ENCODE measurements at places on chromosomes 6 and 20.

DNA sequence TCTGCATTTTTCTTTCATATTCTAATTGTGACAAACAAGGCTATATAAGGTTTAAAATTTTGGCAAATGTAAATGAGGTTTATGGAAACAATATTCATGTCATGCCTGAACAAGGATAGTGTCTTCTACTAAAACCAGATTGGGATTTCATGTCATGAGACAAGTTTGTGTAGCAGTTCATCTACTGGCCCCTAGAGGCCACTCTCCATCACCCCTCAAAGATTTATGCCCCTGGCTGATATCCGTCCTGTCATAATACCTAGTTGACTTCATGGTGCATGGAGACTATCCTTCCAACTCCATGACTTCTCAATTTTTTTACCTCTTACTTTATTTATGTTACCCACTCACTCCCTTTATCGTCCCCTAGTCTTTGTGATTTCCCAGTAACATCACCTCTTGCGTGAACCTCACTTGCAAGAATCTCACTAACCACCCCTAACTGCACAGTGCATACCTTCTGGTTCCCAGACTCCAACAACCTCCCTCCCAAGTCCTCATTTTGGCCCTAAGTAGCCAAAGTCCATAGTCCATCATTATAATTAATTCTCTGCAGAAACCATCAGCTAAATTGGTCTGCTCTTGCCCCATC, 179.8 kb downstream of the TASP1 start:
- no peak for DNase-seq

GRCh38 chr6:41997456-41997855, 52.9 kb upstream of the TAF8 start:
- DNase-seq: no peak

DNA sequence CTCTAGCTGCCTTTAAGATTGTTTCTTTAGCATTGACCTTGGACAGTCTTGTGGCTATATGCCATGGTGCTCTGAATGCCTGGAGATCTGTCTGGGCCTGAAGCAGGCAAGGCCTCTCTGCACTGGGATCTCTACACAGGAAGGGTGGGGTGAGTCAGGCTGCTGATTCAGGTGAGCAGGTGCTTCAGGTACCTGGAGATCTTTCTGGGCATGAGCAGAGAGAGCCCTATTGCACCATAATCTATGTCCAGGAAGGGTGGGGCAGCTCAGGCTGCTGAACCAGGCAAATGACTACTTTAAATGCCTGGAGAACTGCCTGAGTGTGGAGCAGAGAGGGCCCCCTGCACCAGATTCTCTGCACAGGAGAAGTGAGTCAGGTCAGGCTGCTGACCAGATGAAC, 94.5 kb downstream of the TPBG start:
- no peak for DNase-seq

DNA sequence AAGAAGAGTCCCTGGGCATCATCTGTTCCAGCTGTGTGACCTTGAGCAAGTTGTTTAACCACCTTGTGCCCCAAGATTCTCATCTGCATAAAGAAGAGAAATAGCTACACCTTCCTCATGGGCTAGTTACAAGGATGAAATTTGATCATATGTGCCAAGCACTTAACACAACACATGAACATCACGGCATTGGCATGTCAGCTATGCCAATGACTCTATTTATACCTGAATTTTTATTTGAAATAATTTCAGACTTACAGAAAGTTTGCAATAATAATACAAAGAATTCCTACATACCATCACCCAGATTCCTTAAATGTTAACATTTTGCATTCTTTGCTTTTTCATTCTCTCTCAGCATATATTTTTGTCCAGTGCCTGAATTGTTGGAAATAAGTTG, 21.0 kb upstream of the TCF15 start:
- DNase-seq: no peak

GRCh38 chr6:128600397-128600951, 80.1 kb upstream of the PTPRK start:
- DNase-seq: no peak

DNA sequence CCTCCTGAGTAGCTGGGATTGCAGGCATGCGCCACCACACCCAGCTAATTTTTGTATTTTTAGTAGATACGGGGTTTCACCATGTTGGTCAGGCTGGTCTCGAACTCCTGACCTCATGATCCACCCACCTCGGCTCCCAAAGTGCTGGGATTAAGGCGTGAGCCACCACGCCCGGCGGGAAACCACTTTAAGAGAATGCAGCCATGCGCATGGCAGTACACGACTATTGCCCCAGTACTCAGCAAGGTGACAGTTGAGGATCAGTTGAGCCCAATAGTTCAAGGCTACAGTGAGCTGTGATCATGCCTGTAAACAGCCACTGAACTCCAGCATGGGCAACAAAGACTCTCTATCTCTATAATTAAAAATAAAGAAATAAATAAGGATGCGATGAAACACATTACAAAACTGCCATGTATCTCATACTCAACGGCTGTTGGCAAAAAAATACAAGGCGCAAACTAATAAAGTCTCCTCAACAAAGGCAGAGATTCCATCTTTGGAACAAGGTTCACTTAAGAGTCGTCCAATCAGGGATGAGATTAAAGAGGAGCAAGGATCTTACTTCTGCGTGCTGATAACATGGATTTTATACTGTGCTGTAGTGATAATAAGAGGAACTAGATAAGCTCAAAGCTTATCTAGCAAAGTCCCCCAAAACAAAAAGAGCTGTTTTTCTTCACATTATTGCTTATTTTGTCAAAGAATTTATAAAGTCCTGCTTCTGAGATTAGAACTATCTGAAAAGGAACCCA, 51.1 kb downstream of the STAU1 start:
- DNase-seq: no peak

- DNase-seq: no peak
Measured at GRCh38 chr6:163098827-163099479, 315.6 kb upstream of the QKI start.

DNA sequence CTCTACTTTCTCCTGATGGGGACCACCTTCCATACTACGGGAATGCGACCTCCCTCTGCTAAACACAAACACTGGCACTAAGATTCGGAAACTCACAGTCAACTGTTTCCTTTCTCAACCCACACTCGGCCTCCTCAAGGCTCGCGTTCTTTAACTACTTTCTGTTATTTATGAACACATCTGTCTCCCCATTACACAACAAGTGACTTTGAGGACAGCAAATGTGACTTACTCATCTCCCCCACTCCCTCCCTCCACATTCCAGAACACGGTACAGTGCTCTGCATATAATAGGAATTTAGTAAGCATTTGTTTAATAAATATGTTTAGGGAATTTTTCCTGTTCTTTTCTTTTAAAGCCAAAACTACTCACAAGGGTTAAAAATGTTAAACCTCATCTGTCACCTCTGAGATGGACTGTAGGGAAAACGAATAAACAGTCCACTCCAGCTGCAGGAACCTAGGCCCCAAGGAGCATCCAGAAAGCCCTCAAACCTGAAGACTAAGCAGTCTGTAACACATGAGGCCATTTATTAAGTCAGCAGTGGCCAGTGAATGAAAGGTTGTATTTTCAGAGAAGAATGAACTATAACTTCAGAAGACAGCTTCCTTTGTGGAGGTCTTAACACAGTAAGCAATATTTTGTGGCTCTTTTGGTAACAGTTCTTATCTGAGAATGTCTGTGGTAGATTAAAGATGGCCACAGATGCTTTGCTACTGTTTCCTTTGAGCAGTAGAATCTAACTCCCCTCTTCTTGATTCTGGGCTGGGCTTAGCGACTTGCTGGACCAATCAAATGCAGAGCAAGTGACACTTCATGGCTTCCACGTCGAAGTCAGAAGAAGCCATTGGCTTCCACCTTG, 209.6 kb upstream of the DTNBP1 start:
- no peak for DNase-seq

- DNase-seq: no peak
Measured at GRCh38 chr20:2981646-2982045, 61.8 kb upstream of the GNRH2 start.

GRCh38 chr6:129643968-129644367, 66.0 kb downstream of the ARHGAP18 start:
- no peak for DNase-seq

DNA sequence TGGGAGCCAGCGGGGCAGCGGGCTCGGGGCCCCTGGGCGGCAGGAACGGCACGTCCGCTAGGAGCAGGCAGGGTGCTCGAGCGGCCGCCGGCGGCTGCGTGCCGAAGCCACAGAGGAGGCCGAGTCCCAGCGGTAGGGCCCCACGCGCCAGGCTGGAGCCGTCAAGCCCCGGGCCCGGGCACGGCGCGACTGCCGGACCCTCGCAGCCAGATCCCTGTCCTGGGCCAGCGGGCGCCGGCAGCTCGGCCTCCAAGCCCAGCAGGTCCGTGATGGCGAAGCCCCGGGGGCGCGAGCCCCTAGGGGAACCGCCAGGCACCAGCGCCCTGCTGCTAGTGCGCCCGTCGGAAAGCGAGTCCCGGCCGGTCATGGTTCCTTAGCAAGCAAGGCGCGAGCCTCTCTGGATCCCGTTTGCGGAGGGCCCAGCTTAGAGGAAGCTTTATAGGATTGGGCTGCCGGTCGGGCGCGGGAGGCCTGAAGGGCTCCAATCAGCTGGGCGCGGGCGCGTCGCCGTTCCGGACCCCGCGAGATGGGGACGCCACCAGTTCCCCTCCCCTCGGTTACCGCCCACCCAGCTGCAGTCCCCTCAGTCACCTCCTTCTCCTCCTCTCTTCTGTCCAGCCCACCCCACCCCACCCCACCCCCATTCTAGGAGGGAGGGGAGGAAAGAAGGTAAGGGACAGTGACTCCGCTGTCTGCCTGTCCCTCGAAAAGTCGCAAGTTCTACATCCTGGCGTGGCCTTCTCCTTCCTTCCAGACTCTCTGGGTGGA, at the start of gene VSX1:
VSX1 (minus strand) TSS at position 412 of the 768 bp plus-strand sequence; CDS start at position 367, 45 bp downstream.
- no peak for DNase-seq

GRCh38 chr6:30810813-30811339, 66.5 kb upstream of the IER3 start:
- no peak for DNase-seq

- DNase-seq: no peak
Measured at GRCh38 chr20:5402903-5403531, 86.3 kb upstream of the PROKR2 start.

- DNase-seq: no peak
Measured at GRCh38 chr20:53866794-53867740, 203.3 kb downstream of the BCAS1 start.

DNA sequence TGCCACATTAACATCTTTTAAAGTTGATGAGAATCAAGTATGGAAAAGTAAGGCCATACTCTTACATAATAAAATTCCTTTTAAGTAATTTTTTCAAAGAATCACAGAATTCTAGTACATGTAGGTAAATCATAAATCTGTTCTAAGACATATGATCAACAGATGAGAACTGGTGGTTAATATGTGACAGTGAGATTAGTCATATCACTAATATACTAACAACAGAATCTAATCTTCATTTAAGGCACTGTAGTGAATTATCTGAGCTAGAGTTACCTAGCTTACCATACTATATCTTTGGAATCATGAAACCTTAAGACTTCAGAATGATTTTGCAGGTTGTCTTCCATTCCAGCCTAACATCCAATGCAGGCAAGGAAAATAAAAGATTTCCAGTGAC, 11.6 kb downstream of the PLN start:
- DNase-seq: no peak

DNA sequence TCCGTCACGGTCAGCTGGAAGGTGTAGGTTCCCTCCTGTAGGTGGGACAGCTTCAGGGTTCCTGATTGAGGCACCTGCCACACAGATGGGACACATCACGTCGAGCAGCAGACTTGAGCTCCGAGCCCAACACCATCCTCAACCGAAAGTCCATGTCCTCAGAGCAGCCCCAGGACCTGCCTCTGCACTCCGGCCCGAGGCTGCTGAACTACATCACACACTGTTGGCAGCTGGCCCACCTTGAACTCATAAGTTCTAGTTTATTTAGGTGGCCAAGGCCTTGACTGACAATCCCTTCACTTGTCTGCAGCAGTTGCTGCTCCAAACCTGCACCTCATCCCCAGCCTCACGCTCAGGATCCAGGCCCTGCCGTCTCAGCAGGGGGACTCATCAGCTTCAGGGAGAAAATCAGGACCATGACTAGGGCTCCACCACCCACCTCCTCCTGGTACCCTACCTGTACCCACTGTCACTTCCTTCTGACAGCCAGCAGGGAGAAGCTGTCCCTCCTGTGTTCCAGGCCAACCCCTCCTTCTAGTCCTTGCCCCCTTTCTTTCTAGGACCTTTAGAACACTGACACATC, 21.0 kb downstream of the LRP11 start:
- DNase-seq: no peak

GRCh38 chr6:36975231-36976006, 10.6 kb downstream of the MTCH1 start:
- DNase-seq: no peak

- DNase-seq: no peak
Measured at GRCh38 chr6:138736640-138737039, 36.9 kb upstream of the CCDC28A start.

- no peak for DNase-seq
Measured at GRCh38 chr20:53037621-53038020, 65.5 kb downstream of the TSHZ2 start.

- no peak for DNase-seq
Measured at GRCh38 chr6:132683543-132683942, 24.6 kb upstream of the TAAR1 start.

DNA sequence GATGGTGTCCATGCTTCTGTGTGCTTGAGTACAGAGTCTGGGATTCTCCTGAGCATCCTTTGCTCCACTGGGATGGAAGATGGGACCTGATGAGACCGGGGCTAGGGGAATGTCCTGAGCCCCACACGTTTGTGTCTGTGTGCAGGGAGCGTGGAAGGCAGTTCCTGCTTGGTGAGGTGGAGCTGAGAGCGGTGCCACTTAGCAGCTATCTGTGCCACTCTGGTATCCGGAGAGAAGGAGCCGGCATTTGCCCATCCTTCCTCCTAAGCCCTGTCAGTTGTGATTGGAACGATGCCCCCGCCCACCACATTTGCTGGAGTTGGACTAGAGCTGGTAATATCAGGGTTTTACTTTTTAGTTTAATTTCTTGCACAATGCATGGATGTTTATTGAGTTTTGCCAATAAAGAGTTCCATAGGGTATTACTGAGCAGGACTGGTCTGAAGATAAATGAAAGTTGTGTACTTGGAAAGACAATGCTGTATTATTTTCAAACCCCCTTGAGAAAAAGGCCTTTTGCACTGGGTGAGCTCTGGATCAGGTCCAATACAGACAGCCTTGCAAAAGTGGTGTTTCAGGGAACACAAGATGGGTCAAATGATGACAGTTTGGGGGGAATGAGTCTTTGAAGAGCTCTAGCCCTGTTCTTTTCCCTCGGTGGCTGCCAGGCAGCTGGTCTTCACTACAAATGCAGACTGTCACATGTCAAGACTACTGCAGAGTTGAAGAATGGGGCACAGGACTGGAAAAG, 130.8 kb downstream of the SYCP2 start:
- DNase-seq: no peak

All from posterior cingulate gyrus (tissue), 11 donors.